Stimulated activated CD4-positive, alpha-beta T cell treated with anti-CD3 and anti-CD28 coated beads, Interleukin-1b, Interleukin-23, amount 100 ng/mL, for 48 hours (primary cell): ENCODE measurements at places on chromosomes 12 and 14.
A peak's percentile ranks its signal among the peaks of the same experiment; 100 is the strongest.

GRCh38 chr12:98653866-98654493 lies 8.9 kb downstream of the APAF1 start:
- DNase-seq, result no peak

GRCh38 chr14:93683226-93683625 lies 105.1 kb downstream of the PRIMA1 start:
- DNase-seq, result no peak

- no peak for DNase-seq
Measured at GRCh38 chr12:12513416-12514006, 49.2 kb downstream of the DUSP16 start.

DNA sequence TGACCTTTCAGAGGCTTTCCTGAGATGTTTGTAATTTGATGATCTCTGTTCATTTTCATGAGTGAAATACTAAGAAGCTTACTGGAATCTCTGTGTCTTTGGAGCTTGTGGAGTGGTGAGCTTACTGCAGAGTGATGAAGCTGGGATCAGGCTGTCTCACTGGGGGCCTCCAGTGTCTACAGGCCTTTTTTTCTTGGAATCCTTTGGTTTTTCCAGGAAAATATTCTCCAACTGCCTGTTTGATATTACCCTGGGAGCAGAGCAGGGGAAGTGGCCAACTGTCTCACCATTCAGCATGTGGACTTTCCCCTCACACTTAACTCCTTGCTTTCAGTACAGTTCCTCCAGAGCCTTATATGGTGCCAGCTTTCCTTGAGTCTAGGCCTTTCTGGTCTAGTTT lies 62.0 kb upstream of the KCNA1 start:
- DNase-seq, result no peak

GRCh38 chr14:65360144-65360784 lies 52.3 kb upstream of the FUT8 start:
- peak; percentile 12 for DNase-seq

DNA sequence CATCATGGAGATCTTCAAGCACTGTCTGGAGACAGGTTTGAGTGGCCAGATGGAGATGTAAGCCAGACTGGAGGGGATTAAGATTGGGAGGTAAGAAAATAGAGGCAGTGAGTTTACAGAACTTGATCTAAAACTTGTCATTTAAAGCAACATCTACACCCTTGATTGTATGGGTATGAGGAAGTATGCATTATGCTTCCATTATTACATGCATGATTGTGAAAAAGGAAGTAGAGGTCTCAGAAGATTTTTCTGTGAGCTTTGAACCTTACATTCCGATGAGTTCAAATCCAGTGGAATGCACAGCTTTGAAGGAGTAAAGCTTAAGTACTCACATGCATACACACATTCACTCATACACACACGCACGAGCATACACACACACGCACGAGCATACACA lies 550.8 kb downstream of the MED13L start:
- no peak for DNase-seq
